ENCODE measurements at places on chromosomes 7 and 10. TPM values are rescaled to one million over a fixed set of nuclear protein-coding genes. Genes with fewer than 3 reads are reported as not detected.
A peak's percentile ranks its signal among the peaks of the same experiment; 100 is the strongest.

Gene PTF1A
- total RNA-seq = not detected

Gene MYO1G
- total RNA-seq = 1.5 TPM

Gene FIGNL1
- 5.9 TPM for total RNA-seq

Gene ANKRD2
- 1.0 TPM for total RNA-seq

Gene FEZF1
- total RNA-seq = not detected

Gene OPN1SW
- total RNA-seq = not detected

Gene PRSS37
- total RNA-seq = not detected

Gene ABLIM1
- 152 TPM for total RNA-seq

Gene ORAI2
- 4.4 TPM for total RNA-seq

GRCh38 chr10:3681642-3682554 lies 103.1 kb downstream of the KLF6 start:
- H3K4me1 ChIP-seq = no peaks in the 10 kb centered on the region
- no peak overlapping the region for H3K4me3 ChIP-seq

- peaks cover 7% of the 10 kb centered on the region for H3K36me3 ChIP-seq
- H3K4me3 ChIP-seq = no peak overlapping the region
- peak overlapping the region; percentile 84 for H3K27ac ChIP-seq
- no peaks in the 10 kb centered on the region for H3K27me3 ChIP-seq
- DNase-seq = no peak
These were observed 60.7 kb downstream of the ZRANB1 start for GRCh38 chr10:125002423-125003145.

- no peaks in the 10 kb centered on the region for H3K36me3 ChIP-seq
- H3K4me3 ChIP-seq = no peak overlapping the region
- H3K27me3 ChIP-seq = no peaks in the 10 kb centered on the region
- no peak for DNase-seq
- no peaks in the 10 kb centered on the region for H3K4me1 ChIP-seq
- H3K27ac ChIP-seq = no peak overlapping the region
These were observed 176.5 kb upstream of the KCTD7 start for GRCh38 chr7:66452165-66452564.

DNA sequence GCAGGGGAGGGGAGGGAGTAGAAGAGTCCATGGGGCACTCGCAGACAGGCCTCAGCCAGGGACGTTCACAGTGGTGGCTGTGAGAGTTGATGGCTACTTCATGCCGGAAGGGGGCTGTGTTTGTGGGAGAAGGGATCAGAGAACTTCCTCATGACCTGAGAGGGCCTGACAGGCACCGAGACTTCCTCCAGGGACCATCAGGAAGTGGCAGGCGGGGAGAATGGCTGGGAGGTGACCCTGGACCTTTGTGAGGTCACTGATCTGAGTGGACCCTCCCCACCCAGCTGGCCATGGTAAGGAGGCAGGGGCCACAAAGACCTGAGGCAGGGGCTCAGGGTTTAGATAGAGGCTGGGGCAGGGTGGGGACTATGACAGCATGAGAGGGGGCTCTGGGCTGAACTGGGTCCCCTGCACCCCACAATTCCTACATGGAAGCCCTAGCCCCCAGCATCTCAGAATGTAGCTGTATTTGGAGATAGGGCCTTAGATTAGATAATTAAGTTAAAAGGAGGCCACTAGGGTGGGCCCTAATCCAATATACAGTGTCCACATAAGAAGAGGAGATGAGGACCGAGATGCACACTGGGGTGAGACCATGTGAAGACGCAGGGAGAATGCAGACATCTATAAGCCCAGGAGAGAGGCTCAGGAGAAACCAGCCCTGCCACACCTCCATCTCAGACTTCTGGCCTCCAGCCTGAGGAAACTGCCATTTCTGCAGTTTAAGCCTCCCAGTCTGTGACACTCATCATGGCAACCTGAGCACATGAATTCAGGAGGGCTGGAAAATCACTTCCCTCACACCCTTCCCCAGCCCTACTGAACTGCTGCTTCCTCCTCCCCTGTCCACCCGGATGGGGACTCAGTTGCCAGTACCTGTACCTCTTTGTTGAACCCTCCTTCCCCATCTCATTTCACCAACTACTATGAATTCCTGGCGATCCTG lies 273.9 kb upstream of the ZNF32 start:
- H3K27me3 ChIP-seq = no peaks in the 10 kb centered on the region
- H3K4me3 ChIP-seq = no peak overlapping the region
- no peak overlapping the region for H3K27ac ChIP-seq
- DNase-seq = no peak

- no peaks in the 10 kb centered on the region for H3K27me3 ChIP-seq
- H3K4me3 ChIP-seq = no peak overlapping the region
- no peak for DNase-seq
- H3K27ac ChIP-seq = no peak overlapping the region
- H3K36me3 ChIP-seq = peaks cover 67% of the 10 kb centered on the region
These were observed 290.3 kb downstream of the TNS3 start for GRCh38 chr7:47291461-47292081.

DNA sequence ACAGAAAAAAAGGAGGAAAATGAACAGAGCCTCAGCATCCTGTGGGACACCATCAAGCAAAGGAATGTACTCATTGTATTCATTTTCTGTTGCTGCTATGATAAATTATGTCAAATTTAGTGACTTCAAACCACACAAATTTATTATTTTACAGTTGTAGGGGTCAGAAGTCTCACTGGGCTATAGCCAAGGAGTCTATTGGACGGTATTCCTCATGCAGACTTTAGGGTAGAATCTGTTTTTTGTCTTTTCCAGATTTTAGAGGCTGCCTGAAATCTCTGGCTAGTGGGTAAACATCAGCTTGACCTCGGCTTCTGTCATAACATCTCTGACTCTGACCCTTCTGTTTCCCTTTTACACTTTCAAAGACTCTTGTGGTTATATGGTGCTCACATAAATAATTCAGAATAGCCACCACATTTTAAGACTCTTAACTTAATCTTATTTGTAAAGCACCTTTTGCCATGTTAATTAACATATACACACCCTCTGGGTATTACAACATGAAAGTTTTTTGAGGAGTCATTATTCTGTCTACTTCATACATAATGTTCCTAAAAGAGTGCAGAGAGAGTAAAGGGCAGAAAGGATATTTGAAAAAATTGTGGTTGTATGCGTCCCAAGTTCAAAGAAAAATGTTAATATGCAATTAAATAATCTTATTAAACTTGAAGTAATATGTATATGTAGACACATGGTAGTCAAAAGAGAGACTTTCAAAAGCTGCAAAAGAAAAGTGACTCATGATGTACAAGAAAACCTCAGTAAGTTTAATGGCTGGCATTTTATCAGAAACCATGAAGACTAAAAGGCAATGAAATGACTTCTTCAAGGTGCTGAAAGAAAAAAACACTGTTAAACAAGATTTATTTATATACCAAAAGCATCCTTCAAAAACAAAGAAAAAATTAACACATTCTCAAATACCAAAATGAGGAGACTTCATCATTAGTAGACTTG lies 70.8 kb upstream of the MEOX2 start:
- H3K36me3 ChIP-seq = no peaks in the 10 kb centered on the region
- DNase-seq = no peak
- H3K27me3 ChIP-seq = no peaks in the 10 kb centered on the region
- no peak overlapping the region for H3K4me3 ChIP-seq
- H3K4me1 ChIP-seq = no peaks in the 10 kb centered on the region

GRCh38 chr7:30066687-30067086 lies 38.5 kb downstream of the PLEKHA8 start:
- H3K4me1 ChIP-seq = no peaks in the 10 kb centered on the region
- no peak overlapping the region for H3K27ac ChIP-seq
- no peaks in the 10 kb centered on the region for H3K36me3 ChIP-seq

GRCh38 chr7:41319581-41319980 lies 383.3 kb downstream of the INHBA start:
- H3K36me3 ChIP-seq = no peaks in the 10 kb centered on the region
- H3K4me1 ChIP-seq = no peaks in the 10 kb centered on the region
- H3K27me3 ChIP-seq = no peaks in the 10 kb centered on the region
- H3K27ac ChIP-seq = no peak overlapping the region
- no peak overlapping the region for H3K4me3 ChIP-seq

DNA sequence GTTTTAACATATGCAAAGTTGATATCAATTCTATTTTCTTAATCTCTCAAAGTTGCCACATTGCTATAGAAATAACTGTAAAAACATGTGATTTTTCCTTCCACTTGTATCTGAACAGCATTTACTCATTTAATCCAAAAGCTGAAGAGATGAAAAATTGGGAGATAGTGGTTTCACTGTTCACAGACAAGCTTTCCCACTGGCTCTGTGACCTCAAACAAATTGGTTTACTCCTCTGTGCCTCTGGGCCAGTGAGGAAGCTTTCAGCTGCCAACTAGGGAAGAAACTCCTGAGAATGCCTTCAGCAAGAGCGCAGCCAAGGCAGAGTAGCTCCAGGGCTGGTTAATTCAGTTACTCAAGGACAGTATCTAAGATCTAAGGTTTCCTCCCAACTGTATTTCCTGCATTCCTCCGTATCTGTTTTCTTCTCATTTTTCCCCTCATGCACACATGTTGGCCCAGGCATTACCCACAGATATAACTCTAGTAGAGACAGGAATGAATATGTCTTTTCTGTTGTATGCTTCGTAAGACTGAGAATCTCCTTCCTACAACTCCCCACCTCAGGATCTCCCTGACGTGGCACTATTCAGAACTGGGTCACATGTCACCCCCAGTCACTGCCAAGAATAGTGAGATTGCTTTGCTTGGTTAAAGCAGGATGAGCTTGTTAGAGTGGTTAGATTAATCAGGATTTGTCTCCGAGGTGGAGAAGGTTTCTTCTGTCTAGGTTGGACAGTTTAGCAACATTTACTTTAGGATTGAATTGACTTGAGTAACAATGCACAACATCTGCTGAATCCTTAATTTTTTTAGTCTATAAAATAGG lies 315.7 kb downstream of the NRG3 start:
- H3K27ac ChIP-seq = no peak overlapping the region
- H3K4me1 ChIP-seq = no peaks in the 10 kb centered on the region
- DNase-seq = no peak
- no peaks in the 10 kb centered on the region for H3K36me3 ChIP-seq
- H3K4me3 ChIP-seq = no peak overlapping the region

DNA sequence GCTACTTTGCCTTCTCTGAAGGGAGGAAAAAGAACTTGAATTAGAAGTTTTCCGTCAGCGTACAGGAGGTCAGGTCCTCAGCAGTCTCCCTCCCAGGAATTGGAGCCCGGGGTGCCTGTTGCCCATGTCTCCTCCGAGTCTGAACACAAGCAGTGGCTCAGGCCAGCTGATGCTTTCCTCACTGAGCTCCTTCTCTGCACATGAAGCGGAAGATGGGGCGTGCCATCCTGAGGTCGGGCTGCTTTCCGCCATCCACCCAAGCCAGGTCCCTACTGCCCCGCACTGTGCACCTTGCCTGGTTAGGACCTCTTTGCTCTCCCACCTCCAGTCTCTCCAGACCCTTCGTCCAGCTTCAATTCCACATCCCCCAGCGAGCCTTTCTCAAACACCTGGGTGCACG lies 237.5 kb downstream of the CELF2 start:
- H3K27me3 ChIP-seq = no peaks in the 10 kb centered on the region
- no peak overlapping the region for H3K27ac ChIP-seq
- no peaks in the 10 kb centered on the region for H3K36me3 ChIP-seq
- H3K4me3 ChIP-seq = no peak overlapping the region
- no peak for DNase-seq

- H3K36me3 ChIP-seq = no peaks in the 10 kb centered on the region
- no peak for DNase-seq
These were observed 100.2 kb downstream of the AGMO start for GRCh38 chr7:15461576-15461975.

- H3K36me3 ChIP-seq = no peaks in the 10 kb centered on the region
- no peak for DNase-seq
- peaks cover 5% of the 10 kb centered on the region for H3K27me3 ChIP-seq
These were observed 221.4 kb upstream of the NFE2L3 start for GRCh38 chr7:25930492-25931048.

DNA sequence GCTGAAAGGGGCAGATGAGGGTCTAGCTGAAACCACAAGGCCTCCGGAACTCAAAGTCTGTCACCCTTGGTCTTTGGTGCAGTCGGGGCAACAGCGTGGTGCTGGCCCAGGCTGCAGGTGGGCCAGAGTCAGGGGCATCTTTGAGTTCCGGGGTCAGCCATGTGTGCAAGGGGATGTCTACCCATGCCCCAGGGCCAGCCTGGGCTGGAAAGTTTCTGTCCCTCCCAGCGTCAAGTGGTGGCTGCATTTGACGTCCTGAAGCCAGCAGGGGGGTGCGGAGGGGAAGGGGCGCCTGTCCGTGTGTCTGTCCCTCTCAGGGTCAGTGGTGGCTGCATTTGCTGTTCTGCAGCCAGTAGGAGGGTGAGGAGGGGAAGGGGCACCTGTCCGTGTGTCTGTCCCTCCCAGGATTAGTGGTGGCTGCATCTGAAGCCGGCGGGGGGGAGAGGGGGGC lies 638 bp downstream of the BRAT1 start:
- H3K27me3 ChIP-seq = no peaks in the 10 kb centered on the region
- peaks cover 13% of the 10 kb centered on the region for H3K36me3 ChIP-seq
- DNase-seq = no peak
- no peaks in the 10 kb centered on the region for H3K4me1 ChIP-seq
- H3K4me3 ChIP-seq = peak overlapping the region; percentile 93

DNA sequence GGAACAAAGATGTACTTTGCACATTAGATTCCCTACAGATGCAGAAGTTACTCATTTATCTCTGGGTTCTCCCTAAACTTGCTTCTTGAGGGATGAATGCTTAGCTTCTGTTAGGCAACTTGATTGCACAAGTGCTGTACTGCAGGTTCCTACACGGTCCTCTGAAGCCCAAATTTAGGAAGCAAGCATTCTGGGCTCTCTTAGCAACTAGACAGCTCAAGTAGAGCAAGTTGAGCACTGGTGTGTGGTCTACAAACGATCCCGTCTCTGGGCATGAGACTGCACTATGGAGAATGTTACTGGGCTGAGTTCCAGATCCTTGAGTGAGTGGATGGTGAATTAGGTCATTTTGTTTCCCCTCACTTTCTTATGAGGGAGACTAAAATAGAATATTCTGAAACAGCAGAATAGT lies 14.3 kb downstream of the SEMA3D start:
- H3K36me3 ChIP-seq = no peaks in the 10 kb centered on the region
- H3K4me1 ChIP-seq = no peaks in the 10 kb centered on the region
- no peak overlapping the region for H3K27ac ChIP-seq
- no peak overlapping the region for H3K4me3 ChIP-seq
- H3K27me3 ChIP-seq = no peaks in the 10 kb centered on the region

- H3K27ac ChIP-seq = no peak overlapping the region
- no peaks in the 10 kb centered on the region for H3K36me3 ChIP-seq
- H3K4me1 ChIP-seq = no peaks in the 10 kb centered on the region
- DNase-seq = no peak
- no peak overlapping the region for H3K4me3 ChIP-seq
These were observed 44.8 kb upstream of the HPSE2 start for GRCh38 chr10:99280472-99280871.

GRCh38 chr10:125802131-125802530 lies 20.9 kb downstream of the UROS start:
- H3K4me1 ChIP-seq = no peaks in the 10 kb centered on the region
- peaks cover 96% of the 10 kb centered on the region for H3K36me3 ChIP-seq
- no peak overlapping the region for H3K27ac ChIP-seq
- no peak for DNase-seq
- H3K4me3 ChIP-seq = no peak overlapping the region

DNA sequence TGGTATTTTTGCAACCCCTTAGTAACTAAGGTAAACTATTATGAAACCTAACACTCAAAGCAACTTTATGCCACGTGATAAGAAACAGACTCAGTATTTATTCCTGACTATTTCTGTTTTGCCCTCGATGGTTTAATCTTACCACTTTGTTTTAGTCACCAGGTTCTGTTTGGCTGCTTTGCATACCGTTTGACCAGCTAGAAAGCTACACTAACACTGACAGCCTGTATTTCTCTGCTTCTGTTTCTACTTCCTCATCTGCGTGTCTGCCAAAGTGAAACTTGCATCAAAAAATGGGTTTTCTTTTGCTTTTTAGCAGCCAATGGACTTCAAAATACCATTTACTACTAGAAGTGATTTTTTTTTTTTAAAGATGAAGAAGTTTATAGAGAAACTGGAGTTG lies 802.5 kb downstream of the GRM8 start:
- no peaks in the 10 kb centered on the region for H3K27me3 ChIP-seq
- no peaks in the 10 kb centered on the region for H3K4me1 ChIP-seq
- H3K4me3 ChIP-seq = no peak overlapping the region
- no peak overlapping the region for H3K27ac ChIP-seq

Data from tibial nerve (tissue), 4 donors.